Left renal cortex interstitium (tissue), 4 donors: ENCODE measurements at places on chromosomes 5 and 9.

- no peak for DNase-seq
Measured at GRCh38 chr5:170169996-170170395, 62.8 kb upstream of the C5orf58 start.

GRCh38 chr5:110681109-110681508, 45.4 kb downstream of the TMEM232 start:
- no peak for DNase-seq

DNA sequence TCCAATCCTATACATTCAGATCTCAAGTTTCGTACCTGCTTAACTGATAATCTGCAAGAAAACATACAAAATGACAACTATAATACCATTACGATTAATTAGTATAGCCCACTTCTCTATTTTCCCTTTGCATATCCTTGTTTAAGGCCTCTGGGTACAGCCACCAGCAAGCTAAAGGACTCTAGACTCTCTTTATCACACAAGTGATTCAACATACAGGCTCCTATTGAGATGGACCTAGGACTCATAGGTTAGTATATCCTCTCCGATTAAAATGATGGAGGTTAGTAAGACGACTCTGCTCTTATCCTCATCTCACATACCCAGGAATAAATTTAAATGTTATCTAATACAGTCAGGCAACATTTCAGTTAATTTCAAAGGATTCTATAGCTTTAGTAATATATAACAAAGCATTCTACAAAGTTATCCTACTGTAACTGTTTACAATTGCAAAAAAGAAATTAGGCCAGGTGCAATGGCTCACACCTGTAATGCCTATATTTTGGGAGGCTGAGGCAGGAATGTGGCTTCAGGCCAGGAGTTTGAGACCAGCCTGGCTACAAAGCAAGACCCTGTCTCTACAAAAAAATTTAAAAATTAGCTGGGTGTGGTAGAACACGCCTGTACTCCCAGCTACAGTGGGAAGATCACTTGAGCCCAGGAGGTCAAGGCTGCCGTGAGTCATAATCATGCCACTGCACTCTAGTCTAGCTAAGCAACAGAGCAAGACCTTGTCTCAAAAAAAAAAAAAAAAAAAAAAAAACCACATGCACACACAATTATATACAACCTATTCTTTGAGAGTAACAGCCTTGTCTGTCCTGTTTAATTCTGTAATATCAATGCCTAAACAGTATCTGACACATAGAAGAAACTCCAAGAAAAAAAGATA, 15.4 kb downstream of the HAUS6 start:
- DNase-seq: no peak

GRCh38 chr9:77769246-77769645, 121.1 kb upstream of the GNA14 start:
- DNase-seq: no peak

- no peak for DNase-seq
Measured at GRCh38 chr9:129712634-129713401, 40.0 kb downstream of the PTGES start.

GRCh38 chr9:75552941-75553340, 337.5 kb upstream of the PCSK5 start:
- DNase-seq: no peak

DNA sequence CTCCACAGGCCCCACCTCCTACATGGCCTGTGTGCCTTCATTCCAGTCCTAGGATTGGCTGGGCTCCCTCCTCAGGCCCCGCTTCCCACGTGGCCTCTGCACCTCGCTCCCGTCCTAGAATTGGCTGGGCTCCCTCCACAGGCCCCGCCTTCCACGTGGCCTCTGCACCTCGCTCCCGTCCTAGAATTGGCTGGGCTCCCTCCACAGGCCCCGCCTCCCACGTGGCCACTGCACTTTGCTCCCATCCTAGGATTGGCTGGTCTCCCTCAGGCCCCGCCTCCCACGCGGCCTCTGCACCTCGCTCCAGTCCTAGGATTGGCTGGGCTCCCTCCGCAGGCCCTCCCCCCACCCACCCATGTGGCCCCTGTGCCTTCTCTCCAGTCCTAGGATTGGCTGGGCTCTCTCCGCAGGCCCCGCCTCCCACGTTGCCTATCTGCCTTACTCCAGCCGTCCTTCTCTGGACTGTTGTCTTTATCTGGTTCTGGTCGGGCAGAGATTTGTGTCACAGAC, 45.3 kb upstream of the CACNA1B start:
- no peak for DNase-seq

GRCh38 chr9:31683116-31683515, 701.3 kb upstream of the ACO1 start:
- no peak for DNase-seq

DNA sequence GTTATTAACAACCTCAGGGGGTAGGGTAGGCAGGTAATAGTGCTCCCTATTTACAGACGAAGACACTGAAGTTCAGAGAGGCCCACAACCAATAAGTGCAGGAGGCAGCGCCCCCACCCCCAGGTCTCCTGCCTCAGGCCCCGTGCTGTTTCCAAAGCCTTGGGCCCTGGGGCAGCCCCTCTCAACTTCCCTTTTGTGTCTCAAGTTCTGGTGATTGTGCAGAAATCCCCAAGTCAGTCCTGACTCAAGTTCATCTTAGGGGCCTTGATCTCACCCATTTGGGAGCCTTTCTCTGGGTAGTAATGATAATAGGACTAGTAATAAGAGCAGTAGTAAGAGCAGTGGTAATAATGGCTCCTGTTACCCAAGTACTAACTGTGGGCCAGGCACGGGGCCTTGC, 35.5 kb upstream of the ASS1 start:
- DNase-seq: no peak

GRCh38 chr5:171201310-171201709, 107.7 kb upstream of the TLX3 start:
- no peak for DNase-seq

DNA sequence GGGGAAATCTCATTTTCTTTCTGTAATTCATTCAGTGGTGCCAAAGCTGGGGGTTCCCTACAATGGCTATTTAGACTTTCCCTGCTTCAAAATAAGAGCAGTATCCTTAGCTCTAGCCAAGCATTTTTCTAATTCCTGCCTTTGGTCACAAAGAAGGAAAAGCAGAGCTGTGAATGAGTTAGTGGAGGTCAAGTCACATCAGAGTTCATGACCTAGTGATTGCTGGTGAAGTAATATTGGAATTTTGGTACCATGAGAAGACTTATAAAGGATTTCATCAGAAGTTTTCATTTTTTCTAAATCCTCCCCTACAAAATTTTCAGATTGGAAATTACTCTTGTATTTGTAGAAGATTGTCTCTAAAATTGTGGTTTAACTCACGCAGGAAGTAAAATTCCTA, 28.0 kb downstream of the DNAJC21 start:
- DNase-seq: no peak

GRCh38 chr5:6333182-6333905, 45.0 kb downstream of the MED10 start:
- no peak for DNase-seq

DNA sequence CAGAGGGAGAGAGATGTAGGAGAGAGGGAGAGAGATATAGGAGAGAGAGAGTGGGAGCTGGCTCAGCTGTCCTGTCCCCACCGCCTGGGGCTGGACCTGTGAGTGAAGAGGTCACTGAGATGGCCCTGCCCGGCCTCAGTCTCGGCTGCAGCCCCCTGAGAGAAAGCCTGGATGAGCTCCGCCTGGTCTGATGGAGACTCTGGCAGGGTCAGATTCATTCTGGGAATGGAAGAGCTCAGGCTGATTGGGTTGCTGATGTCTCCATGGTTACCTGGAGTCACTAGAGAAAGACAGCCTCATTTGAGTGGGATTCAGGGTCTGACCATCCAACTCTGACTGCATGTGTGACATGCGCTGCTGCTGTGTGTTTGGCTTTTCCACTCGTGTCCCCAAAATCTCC, 27.1 kb upstream of the SEMA4D start:
- DNase-seq: no peak

- DNase-seq: no peak
Measured at GRCh38 chr9:72589667-72590521, 68.5 kb downstream of the TMC1 start.

- no peak for DNase-seq
Measured at GRCh38 chr5:78628270-78628992, 20.1 kb downstream of the LHFPL2 start.

DNA sequence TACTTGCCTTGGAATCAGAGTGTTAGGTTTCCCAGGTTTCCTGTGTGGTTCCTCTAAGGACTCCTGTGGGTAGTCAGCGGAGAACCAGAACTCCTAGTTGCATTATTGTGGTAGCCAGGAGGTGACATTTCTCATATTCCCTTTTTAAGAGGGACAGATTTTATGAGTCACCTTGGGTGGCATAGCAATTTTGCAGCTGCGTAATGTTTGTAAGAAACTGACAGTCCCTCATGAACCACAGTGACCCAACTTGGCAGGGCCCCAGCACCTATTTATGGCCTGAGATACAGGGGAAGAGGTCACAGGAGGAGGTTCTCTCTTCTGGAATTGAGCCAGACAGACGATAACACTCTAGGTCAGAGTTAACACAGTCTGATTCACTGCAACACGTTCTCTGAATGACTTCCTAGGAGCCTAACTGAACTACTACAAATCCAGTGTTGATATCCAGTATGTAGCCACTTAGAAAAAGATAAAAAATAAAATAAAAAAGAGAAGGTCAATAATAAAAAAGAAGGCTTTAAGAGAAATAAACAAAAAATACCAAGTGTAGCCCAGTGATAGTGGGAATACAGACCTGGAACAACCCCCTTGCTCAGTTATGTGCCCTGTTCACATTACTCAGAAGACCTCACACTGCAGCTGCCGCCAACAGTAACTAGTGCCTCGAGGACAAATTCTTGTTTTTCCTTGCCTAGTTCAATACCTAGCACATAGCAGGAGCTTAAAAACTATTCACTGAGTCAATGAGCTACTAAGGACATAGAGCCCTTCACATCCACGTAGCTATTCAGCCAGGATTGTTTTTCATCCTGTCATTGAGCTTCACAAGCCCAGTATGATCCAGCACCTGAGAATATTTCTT, 50.7 kb upstream of the VLDLR start:
- no peak for DNase-seq

DNA sequence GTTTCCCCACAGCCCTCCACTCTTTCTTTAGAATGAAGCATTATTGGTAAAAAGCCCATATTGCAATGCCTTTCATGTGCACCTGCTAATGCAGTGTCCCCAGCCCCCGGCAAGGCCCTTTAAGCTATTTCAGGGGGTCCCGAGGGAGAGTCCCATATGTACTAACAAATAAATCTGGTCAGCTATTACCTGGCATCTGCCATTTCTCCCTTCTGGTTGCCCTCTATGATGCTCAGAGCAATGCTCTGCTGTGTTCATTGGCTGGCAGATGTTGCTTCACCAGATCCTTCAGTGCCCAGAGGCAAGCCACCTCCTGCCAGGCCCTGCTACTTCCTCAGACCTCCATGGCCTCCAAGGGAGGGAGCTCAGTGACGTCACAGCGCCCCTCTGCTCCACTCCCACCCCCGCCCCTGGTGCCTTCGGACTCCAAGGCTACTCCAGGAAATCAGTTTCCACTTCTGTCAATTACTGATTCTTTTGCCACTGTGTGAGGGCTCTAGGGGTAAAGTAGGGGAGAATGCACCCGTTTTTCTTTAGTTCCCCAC, 201.1 kb upstream of the GLRA1 start:
- DNase-seq: no peak

DNA sequence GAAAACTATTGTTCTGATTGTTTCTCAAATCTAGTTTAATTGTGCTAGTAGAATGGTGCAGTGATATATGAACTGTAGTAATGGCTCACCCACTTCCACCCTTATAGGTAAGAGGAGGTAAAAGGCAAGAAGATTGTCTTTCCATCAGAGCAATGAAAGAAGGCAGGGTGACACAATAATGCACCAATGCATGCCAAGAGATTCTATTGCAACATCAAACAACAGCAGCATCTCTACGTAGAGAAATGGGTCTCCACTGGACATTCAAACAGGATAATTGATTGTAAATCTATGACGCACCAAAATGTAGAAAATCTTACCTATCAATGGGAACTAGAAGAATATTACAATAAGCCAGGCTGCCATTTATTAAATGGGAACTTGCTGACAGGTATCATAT, 107.0 kb upstream of the ISL1 start:
- DNase-seq: no peak

- no peak for DNase-seq
Measured at GRCh38 chr9:92147030-92147851, 32.0 kb upstream of the SPTLC1 start.

GRCh38 chr5:57817924-57818323, 335.3 kb upstream of the ACTBL2 start:
- DNase-seq: no peak

GRCh38 chr9:32378993-32379729, 5.3 kb upstream of the ACO1 start:
- DNase-seq: no peak

DNA sequence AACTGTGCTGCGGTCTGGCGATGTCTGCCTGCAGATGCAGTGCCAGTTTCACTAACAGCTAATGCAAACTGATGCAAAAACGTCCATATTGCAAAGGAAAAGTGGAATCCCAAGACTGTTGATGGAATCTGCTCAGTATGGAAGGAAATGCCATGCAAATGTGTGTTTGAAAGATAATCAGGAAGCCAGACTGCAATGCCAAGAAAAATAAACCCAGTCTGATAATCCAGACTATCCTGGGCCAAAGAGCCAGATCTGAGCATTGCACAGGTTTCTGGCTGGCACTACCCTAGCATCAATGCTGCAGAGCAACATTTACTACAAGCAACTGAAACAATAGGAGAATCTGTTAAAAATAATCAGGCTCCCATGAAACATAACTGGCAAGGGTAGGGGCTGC, 130.3 kb downstream of the FSTL4 start:
- no peak for DNase-seq

GRCh38 chr5:131218392-131218791, 45.5 kb upstream of the CDC42SE2 start:
- DNase-seq: no peak

DNA sequence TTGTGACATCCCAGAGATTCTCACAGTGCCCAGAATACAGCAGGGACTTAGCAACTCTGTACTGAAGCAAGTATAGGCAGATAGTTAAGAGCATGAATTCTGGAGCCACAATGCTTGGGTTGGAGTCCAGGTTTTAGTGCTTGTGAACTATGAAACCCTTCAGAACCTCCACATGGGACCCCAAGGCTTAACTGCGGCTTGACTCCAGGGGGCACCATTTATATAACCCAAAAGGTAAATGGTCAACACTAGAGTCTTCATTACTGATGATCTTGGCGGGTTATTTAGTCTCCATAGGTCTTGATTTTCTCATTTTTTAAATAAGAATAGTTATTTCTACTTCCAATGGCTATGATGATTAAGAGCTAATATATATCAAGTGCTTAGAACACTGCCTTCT, 390.3 kb downstream of the TAF11L14 start:
- no peak for DNase-seq

DNA sequence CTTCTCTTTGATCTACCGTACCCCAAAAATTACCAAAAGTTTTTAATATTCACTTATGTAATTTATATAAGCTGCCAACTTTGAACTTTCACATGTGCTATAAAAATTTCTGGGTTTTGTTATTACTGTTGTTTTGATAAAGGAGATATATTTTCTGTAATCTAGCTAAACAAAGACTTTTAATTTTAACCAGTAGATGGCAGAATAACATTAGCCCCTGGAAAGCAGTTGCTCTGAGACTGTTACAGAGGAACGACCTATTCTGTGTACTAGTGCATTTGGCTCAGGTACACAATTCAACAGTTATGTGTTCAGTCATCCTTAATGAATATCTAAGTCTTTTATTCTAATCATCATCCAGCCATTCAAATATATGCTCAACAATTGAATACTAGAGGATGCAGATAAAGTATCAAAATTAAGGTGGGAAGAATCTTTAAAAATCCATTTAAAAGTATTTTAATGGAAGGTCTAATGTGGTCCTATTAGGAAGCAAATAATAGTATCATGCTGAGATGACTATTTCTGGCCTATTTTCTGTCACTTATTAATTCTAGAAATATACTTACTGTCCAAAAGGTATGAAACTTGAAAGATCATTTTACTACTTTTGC, 8.6 kb downstream of the KLHL9 start:
- no peak for DNase-seq
